ENCODE measurements at places on chromosomes 11 and 22. TPM values are rescaled to one million over a fixed set of nuclear protein-coding genes. Genes with fewer than 3 reads are reported as not detected.

Gene AGBL2
- 0.96 TPM for total RNA-seq

DNA sequence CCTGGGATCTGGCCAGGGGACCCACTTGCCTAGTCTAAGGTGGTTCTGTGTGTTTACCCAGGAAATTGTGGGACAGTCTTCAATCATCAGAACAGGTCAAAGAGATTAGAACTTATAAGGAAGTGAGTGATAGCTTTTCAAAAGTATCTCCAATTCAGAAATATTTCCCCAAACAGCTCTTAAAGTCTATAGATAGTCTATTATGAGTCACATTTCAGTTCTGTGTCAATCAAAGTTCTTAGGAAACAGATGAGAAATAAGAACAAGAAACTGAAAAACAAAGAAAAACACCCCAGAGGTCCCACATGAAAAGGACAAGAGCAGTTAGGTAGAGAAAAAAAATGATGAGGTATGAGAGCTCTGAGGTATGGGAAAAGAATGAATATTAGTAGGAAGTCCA lies 381.4 kb upstream of the MPPED2 start:
- no peak for DNase-seq

DNA sequence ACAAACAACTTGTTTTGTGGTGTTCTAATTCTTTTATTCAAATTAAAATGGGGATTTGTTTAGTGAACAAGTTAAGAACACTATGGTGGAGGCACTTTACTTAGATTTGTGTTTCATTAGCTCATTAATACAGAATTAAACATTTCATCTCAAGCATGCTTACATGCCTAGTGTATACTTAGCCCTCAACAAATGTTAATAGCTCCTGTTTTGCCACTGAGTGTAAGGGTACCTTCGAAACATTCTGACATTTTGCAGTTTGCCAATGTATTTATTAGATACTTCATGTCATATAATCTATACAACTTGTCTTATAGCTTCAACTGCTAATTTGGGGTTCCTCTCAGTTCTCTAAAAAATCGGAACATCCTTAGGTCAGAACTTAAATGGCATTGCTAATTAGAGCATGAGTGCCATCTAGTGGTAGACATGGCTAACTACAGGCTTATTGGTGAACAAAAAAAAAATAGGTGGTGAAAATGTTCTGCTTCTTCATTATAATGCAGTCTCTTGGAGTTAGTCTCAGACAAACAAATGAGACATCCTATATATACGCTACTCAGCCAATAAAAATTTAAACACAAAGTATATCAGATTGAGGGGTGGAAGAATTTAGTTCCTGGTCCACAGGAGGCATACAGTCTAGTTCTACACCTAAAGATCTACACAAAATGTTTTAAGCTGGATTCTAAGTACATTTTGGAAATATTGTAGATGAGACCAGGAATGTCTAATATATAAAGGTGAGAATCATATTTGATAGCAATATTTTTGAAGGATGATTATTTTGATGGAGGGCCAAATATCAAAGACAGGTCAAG lies 4.9 kb upstream of the CNTN5 start:
- DNase-seq: no peak

DNA sequence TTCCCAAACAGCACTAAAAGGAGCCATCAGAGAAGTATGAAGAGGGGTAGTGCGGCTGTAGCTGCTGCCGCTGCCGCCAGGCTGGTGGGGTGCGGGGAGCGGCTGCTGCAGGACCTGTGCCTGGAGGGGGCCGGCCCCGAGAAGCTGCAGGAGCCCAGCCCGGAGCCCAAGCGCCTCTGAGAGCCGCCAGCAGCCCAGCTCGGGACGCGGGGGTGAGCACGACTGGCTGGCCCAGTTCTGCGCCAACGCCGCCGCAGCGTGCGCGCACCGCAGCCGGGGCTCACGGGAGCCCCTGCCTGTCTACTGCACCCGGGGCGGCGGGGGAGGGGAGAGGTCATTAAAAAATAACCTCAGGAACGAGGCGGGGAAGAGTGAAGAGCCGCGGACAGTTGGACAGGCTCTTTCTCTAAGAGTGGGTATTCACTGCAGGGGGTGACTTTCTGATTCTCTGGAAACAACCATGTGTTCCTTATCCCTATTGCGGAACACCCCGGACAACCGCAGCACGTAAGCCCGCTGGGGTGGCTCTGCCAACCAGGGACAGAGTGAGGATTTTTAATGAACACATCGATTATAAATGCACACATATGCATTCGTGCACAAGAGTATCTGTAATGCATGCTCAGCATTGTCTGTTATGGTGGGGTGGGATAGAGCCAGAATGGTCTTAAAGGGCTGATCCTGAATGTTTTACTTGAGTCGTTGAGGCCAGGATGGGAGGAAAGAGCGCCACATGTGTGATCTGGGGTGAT lies 453 bp downstream of the GAS2 start:
- DNase-seq: peak; percentile 68
